Omental fat pad (tissue), 4 donors: ENCODE measurements at places on chromosomes 5 and 9. TPM values are rescaled to one million over a fixed set of nuclear protein-coding genes. Genes with fewer than 3 reads are reported as not detected.

Gene TLR4
- 105 TPM for total RNA-seq

Gene FOXD4L5
- not detected for total RNA-seq

Gene PKD2L2
- not detected for total RNA-seq

Gene FCHSD1
- 14.3 TPM for total RNA-seq

Gene SPINK7
- total RNA-seq: not detected

Gene FBXW2
- total RNA-seq: 41.7 TPM

Gene NIPAL4
- 1.2 TPM for total RNA-seq

Gene OR2K2
- not detected for total RNA-seq

Gene RNF183
- not detected for total RNA-seq

Gene IFNA6
- total RNA-seq: not detected

- no peak for DNase-seq
Measured at GRCh38 chr5:80619086-80619485, 35.4 kb upstream of the MSH3 start.

DNA sequence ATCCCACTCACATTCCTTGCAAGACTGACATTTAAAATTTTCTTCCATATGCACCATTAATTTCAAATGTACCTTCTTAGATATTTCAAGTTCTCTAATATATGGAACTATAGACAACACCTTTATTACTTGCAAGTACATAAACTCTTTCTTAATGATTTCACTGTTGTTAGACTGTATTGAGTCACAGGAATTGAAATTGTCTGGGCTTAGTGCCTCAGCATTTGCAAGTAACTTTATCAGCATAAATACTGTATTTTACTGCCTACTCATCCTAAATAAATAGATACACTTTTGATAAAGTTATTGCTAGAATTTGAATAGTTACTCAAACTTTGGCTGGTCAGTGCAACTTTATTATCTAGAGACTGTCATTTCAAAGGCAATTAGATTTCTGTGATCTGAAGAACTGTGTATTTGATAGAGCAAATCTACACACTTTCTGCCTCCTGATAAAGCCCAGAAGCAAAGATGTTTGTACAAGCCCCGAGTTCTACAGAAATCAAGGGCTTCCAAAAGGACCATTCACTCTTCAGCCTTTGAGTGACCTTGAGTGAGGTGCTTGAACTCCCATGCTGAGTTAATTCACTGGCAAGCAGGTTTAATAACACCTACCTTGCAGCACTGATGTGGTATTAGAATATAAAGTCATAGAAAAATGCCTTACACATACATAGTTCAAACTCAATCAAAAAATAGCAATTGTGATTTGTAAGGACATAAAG, 91.6 kb downstream of the COX7C start:
- no peak for DNase-seq

DNA sequence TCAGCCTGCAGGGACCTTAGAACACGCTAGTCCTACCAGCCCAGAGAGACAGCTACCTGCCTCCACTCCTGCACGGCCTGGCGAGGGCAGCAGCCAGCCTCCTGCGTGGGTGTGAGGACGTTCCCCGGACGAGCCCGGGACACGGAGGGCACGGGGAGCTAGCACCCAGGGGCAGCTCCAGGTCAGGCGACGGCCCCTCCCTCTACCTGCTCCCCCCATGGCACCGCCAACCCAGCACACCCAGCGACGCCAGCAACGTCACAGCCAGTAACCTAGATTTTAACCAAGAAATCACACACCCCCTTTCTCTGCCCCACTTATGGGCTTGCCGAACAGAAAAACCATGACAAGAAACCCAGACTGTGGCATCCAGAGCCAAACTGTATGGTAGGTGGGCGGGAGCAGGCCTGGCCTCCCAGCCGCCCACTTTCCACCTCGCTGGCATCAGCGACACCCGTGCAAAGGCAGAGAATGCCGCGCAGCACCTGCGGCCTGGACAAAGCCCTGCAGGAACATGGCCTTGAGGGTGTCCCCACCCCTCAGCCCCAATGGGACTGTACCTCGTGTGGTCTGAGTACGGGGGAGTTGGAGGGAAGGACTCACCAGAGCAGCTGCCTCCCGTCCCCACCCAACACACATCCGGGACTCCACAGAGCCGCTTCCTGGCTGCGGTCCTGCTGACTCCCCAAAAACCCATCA, 47.9 kb downstream of the NACC2 start:
- no peak for DNase-seq

DNA sequence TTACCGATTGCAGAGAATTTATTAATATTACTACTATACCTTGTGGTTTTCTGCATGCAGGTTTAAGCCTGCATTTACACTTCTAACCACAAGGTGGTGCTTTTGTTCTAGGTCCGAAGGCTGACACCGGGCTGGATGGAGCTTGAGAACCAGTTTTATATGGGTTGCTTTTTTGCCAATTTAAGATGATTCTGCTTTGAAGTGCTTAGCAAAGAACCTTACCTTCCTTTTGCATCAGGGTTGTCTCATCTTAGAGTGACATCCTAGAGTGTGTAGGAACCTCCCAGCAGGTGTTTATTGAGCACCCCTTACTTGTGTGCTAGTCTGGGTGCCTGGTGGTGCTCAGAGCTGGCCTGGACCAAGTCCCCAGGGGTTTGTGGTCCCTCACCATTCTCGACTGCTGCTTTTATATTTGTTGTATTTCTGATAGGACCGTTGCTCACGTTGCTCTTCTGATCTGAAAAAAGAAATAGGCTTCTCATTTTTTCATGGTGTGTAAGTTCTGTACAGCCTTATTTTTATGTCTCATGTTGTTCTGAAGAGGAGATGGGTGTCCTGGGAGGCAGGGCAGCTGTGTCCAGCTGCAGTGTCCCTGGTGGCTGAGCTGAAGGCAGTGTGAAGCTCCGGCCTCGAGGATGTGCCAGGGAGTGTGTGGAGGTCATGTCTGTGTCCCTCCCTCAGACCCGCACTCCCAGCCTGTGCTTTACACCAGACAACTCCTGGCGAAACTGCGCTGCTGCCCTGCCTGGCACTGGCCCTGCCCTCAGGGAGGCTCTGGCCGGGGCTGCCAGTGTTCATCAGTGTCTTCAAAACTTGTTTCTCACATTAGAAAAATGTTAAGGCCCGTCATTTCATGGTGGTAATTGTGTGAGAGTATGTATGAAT, 54.3 kb downstream of the EHMT1 start:
- DNase-seq: no peak

DNA sequence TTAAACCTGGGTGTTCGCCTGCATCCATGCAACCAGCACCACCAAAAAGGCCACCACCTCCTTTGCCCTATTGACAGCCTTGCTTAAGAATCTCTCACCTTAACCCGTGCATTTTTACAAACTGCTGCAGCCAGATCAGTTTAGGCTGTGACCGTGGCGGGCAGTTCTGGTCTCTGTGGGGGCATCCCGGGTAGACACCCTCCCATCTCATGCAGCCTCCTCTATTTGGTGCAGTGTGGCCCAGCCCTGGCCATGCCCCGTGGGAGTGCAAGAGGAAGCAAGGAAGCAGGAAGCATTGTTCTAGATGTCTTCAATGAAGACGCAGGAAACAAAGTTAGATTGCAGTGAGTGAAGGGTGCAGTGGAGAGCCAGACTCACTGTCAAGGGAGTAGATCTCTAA, 108.8 kb upstream of the MVB12B start:
- no peak for DNase-seq

- no peak for DNase-seq
Measured at GRCh38 chr5:134252671-134253070, 26.8 kb upstream of the PPP2CA start.

DNA sequence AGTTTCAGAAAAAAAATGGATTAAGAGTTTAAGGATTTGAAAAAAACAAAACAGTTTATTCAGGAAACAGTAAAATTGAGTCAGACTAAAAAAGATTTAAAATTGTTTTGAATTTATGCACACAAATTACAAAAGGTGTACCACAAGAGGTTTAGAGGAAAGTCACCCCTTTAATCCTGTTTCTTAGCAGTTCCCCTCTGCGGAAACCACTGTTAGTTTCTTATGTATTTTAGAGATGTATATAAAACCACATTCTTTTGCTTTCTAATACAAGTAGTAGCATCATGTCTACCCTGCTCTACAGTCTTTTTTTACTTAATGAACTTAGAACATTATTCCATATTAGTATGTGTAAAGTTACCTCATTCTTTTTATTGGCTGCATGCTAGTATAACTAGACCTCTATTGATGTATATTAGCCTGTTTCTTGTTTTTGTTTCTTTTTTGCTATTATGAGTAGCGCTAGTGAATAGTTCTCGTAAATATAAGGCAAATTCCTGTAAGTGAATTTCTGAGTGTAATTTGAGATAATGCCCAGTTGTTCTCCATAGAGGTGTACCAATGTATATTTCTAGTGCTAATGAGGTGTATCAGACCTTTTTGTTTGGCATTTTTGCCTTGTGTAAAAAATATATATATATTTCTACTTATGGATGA, 20.0 kb downstream of the GPBP1 start:
- DNase-seq: no peak

GRCh38 chr5:130102960-130103359, 198.7 kb downstream of the CHSY3 start:
- no peak for DNase-seq

GRCh38 chr5:126794157-126794828, 17.4 kb downstream of the LMNB1 start:
- no peak for DNase-seq

DNA sequence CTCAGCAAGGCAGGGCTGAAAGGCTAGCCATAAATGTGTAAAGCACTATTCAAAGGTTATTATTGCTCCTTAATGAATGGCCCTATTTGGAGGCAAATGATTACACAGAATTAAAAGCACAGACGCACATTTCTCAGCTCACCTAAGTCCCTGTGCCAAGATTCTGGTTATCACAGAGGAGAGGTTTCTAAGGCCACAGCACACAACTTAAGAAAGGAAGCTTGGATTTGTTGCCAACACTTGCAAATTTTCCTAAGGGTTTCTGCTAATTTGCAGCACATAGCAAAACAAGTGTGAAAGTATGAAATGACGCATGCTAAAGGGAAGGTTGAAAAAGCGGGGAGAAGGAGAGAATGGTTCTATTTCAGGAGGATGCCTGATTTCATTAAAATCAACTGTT, 834.1 kb upstream of the C9orf72 start:
- no peak for DNase-seq

DNA sequence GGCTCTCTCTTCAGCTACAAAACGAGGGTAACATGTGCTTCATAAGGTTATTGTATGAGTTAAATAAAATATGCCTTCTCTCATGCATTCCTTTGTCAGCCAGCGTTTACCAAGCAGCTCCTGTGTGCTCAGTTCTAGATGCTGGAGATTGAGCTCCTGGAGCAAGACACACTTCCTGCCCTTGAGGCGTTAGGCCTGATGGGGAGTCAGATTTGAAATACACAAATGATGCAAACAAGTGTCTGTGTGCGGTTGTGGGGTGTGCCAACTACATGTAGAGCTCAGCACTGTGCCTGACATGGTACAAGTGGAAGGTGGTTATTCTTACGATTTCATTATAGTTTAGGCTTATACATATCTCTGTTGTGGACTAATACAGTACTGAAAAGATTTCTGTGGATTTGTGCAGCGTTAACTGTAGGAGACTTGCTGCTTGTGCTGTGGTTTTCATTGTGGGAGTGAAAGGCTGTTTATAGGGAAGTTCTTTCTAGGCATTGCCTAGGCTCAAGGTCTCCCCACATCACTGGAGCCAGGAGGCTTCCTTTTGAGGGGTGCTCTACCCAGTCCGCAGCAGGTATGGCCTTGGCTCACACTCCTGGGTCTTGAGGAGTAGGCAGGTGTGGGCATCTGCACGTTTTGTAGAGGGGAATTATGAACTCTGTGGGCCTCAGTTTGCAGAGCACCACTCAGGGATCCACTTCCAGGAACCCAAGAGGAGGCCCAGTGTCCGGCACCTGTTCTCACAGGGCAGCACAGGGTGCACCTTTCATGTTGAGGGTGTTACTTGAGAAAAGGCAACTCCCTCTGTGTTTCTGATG, 39.8 kb upstream of the ANGPTL2 start:
- DNase-seq: no peak

DNA sequence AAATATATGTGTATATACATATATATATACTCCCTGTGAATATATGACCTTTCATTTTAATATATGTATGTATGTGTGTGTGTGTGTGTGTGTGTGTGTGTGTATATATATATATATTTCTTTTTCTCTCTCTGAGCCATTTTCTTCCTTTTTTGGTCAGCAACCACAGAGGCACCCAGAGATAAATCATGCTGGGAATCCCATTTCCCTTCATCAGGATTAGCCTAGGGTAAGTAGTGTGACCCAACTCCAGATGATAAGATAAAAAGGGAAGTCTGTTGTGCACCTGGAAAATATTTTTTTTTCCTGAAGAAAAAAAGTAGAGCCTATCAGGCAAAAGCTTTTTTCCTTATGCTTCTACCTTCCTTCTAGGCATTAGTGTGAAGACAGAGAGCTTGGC, 25.4 kb upstream of the SUB1 start:
- DNase-seq: no peak

DNA sequence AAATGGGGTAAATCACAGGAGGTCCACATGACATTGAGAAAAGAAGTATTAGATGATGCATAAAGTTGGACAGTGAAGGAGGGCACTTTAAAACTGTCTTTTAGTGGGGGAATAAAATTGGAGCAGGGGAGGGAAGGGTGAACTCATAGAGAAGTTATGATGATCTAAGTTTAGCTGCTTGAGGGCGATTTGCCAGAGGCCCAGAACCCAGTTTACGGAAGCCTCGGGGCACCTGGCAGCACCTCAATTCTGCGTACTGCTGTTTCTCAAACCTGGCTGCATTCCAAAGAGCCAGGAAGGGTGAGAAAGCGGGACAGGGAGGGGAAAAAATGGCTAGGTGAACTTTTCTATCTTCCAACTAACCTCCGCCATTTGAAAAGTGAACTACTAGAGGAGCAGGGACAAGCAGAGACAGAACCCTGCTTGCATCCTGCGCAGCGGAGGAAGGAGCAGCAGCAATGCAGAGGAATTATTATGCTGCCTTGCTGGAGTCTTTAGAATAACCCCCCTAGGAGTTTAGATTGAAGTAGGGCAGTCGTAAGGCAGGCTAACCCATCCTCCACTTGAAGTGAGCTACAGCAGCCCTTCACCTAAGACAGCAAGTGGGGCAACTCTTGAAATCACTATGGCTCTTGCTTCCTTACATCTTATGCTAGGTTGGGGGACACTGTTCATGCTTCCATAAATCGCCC, 316.8 kb downstream of the BRINP1 start:
- DNase-seq: no peak

DNA sequence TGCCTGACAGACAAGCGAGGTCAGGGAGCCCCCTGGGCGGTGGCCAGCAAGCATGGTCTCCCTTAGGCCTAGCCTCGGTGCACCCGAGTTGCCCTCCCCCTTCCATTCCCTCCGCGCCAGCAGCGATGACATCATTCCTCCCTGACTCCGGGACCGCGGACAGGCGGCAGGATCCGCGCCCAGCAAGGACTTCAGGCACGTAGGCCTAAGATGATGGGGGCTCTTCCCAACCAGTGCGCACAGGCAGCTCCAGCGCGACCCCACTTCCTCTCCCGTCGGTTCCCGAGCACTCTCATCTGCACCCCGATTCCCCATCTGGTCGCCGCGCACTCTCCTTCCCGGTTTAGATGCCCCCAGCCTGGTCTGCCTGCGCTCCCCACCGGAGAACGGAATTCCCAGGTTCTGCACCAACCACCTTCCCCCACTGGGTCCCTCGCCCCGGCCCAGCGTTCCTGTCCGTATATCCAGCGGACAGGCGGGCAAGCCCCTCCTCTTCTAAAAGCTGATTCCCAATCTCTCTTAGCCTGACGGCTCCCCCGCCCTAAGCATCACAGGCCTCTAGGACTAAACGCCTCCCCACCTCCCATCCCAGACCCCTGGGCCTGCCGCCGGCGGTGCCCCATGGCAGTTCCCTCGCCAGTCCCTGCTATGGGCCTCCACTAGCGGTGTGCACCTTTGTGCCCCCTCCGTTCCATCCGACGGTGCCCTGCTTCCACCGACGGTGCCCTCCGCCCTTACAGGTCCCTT, 931 bp downstream of the FAM219A start:
- DNase-seq: peak; percentile 39
